AG09319 (cell line): ENCODE measurements at places on chromosomes 13 and 19.

GRCh38 chr13:51803422-51804294 is at the start of gene DHRS12:
Gene DHRS12, minus strand, starts transcription at chr13:51804163. Its CDS starts 4,504 bp downstream, at chr13:51799659.
- DNase-seq: peak; percentile 48

- DNase-seq: peak; percentile 32
Measured at GRCh38 chr13:36736119-36736726, 62.4 kb downstream of the SERTM1 start.

DNA sequence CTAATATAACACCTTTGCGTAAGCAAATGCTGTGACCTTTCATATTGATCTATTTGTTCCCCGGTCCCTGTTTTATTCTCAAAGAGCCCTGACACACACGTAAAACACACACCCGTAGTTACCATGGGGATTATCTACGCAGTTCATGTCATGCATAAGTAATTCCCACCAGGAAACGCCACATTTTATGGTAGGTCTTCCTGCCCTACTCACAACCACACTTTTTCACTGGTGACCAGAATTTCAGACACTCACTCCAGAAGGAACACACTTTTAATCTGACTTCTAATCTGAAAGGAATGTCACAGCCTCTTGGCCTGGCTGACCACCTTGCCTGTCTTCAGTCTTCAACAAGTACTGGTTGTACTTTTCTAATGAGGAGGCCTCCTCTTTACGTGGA is 46.8 kb downstream of the SLC7A1 start:
- DNase-seq: no peak

DNA sequence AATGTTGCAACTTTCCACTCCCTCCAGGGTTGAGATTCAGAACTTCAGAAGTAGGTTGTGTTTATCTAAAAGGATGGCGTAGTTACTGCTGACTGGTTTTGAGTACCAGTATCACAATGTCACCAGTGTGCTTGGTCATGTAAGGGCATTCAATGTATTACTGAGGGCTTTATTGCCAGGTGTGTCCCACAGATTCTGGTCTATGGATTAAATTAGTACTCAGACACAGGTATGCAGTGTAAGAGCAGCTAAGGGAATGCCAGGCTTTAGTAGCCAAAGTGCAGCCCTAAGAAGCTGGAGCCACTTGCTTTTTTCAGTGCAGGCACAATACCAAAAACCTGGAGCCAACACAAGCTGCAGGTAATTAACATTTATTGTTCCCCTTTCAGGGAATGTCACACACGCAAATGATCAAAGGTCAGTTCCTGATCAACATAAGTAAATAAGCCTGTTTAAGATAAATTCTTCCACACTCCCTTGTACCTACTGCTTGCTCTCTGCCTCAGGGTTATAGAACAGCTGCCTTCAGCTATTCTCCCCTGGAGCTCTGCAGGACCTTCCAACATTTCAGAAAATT is 130.1 kb upstream of the ZNF91 start:
- DNase-seq: no peak
